ENCODE measurements at places on chromosomes 11 and 22.

- no peak for DNase-seq
Observed at GRCh38 chr11:1350086-1350725, 39.5 kb upstream of the BRSK2 start.

GRCh38 chr11:125343718-125344131, 152.3 kb downstream of the FEZ1 start:
- no peak for DNase-seq

DNA sequence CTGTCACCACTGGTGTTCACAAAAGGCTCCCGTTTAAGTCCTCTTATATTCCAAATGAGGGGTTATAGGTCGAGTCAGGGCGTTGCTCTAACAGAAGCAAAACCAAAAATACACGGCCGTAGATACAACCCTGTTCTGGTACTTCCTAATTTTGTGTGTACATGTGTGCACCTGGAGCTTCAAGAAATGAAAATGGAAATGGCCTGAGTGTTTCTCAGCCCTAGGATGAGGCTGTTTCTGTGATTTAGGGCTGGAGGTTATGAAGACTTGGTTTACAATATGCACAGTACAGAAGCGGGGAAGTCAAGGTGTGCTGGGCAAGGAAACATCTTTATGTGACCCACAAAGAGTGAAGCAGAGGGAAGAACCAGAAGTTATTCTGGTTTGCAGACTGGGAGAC, 110.4 kb upstream of the OR4B1 start:
- DNase-seq, result no peak

- DNase-seq, result no peak
Observed at GRCh38 chr11:132576706-132577105, 955.6 kb downstream of the OPCML start.

- DNase-seq, result no peak
Observed at GRCh38 chr11:43035086-43035485, 276.7 kb upstream of the API5 start.

DNA sequence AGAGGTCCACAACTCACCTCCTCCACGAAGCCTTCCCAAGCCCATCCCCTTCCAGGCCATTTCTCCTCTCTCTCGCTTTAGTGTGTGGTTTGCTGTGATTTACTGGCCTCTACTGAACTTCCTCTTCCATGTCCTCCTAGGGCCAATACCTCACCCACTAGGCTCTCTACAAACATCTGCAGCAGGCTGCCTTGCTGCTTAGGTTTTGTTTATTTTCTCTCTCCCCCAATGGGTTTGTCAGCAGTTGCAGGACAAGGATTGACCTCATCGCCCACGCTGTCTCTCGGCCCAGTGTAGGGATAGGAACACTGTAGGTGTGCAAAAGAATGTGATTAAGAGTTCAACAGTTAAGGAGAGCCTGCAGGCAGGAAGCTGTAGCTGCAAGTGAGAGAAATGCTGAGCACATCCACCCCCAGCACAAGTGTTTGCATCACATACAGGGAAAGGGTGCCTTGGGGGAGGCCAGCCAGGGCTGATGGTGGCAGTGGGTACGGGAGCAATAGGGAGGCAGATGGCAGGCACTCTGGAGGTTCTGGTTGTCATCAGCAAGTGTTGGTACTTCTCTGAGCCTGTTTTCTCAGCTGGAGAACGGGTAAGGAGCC, 1.4 kb downstream of the PC start:
- DNase-seq, result no peak

GRCh38 chr11:14638561-14638960, 5.0 kb upstream of the PDE3B start:
- DNase-seq, result no peak

DNA sequence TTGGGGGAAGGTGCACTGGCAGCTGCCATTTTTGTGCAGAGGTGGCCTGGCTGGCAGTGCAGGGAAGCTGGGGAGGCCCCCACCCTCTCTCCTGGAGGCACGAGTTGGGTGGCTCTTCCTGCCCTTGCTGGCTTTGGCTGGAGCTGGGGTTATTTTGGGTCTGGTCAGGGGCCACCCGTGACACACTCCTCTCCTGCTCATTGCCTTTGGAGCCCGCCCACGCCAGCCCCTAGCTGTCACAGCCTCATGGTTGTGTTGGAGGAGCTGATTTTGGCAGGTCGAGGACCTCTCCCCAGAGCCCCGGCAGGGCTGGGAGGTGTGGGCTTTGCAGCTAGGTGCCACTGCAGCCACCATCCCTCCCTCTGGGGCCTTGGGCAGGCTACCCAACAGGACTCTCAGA, 21.5 kb downstream of the FBLN1 start:
- no peak for DNase-seq

DNA sequence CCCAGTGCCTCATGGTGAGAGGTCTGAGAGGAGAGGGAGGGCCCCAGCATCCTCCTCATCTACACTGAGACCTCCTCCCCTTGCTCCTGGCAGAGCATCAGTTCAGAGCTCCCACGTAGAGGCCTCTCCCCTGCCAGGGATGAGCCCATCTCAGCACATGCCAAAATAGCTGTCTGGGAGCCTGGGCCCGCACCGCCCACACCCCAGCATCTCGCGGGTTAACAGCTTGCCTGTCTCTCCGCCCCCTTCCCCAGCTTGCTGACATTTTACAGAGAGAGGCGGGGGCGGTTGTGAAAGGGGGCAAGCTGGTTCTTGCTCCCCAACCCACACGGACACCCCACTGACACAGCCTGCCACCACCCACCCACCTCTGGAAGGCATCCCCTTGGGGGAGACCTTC, 6.4 kb downstream of the DGKZ start:
- DNase-seq, result no peak

GRCh38 chr11:35523331-35523768, 2.1 kb downstream of the PAMR1 start:
- DNase-seq, result no peak

GRCh38 chr22:32646476-32646875, 155.0 kb upstream of the TIMP3 start:
- DNase-seq, result no peak

GRCh38 chr22:46256358-46256958, 6.4 kb upstream of the CDPF1 start:
- no peak for DNase-seq

- no peak for DNase-seq
Observed at GRCh38 chr22:20283674-20284066, 15.6 kb upstream of the RTN4R start.

- no peak for DNase-seq
Observed at GRCh38 chr11:72719551-72719950, 32.7 kb downstream of the ARAP1 start.

DNA sequence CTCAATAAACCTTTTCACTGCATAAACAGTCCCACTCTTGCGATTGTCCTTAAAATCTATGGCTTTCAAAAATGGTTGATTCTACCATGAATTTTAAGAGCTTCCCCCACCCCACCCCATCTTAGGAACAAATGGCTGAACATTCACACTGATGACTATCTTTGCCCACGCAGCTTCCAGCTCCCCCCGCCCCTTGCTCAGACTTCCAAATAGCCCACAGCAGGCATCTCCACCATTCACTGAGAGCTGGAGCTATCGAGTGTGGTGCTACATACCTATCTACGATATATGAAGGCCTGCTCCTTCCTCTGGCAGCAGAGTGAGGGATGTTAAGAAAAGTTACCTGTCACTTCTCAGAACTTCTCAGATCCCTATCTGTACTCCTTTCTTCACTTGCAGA, 26.7 kb downstream of the EIF3F start:
- DNase-seq, result no peak

- DNase-seq, result no peak
Observed at GRCh38 chr11:8059030-8059429, 22.0 kb upstream of the TUB start.

DNA sequence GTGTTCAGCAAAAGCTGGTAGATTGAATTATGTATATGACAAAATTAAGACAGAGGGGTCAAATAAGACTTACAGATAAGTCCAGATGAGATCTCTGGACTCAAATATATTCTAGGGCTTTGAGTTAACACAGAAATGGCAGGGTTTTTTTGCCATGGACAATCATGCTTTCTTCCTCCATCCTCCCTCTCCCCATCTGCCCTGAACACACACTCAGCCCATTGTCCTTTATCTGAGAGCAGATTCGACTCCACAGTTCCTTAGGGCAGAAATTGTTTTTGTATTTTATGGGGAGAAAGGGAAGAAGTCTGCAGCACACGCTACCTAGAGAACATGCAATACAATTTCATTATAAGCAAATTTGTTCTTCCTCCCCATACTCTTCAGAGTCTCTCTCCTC, 86.8 kb downstream of the SLC1A2 start:
- no peak for DNase-seq

GRCh38 chr22:24901448-24901847, 45.0 kb downstream of the LHFPL7 start:
- DNase-seq, result no peak

- DNase-seq, result peak; percentile 56
Observed at GRCh38 chr11:68003846-68004550, at the start of gene UNC93B1. UNC93B1 (minus strand) TSS chr11:68004097; CDS start chr11:68004043, 54 bp downstream.

DNA sequence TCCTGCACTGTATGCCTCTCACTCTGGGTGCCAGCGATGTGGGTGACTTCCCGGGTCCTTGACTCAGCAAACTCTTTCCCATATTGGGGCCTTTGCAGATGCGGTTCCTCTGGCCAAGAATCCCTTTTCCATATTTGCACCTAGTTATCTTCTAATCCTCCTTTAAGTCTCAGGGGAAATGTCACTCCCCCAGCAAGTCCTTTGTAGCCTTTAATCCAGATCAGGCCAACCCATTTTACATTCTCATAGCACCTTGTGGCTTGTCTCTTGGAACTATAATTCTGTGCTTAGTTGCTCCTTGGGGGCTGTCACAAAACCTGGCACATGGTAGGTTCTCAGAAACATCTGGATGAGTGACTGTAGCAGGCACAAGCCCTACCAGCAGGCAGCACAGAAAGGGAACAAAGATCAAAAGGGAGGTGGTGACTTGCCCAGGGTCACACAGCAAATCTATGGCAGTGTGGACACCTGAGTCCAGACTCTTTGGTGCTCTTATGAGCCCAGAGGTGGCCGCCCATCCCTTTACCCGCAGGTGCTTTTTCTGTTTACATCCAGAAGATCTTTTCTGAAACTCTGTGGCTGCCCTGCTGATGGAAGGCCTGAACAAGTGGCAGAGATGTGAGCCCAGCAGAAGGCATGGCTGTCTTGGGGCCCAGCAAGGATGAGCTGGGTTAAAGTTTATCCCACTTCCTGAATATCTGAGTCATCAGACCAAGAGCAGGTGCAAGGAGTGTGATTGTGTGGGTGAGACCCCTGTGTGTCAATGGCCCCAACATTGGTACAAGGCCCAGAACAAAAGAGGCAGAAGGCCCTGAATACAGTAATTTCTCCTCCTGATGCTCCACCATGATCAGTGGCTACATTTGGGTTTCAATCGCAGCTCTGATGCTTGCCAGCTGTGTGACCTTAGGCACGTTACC, 78.6 kb upstream of the GRK3 start:
- DNase-seq, result no peak

DNA sequence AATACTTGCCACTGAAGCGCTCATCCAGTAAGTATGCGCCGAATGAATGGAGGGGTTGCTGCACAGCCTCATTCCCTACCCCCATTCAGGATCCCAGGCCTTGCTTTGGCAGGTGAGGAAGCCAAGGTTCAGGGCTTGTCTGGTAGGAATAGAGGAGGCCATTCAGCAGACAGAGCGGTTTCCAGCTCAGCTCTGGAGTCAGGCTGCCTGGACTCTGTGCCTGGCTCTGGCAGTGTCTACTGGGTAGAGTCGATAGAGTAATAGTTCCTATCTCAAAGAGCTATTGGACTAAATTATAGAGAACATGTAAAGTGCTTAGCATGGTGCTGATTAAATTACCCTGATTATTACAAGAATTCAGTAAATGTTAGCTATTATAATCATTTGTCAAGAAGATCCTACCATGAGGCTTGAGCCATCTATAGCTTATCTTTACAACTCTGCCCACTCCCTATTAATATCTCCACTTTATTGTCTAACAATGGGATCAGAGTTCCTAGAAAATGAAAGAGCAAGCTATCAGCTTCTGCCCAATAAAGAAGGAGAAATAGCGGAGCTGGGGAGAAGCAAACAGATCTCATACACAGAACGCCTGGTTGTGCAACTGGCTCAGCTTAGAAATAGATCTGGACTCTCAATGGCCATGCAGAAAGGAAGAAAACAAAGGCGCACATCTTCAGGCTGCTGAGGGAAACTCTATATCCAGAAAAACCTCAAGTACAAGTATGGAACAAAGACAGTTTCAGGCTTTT, 6.6 kb upstream of the SNX32 start:
- no peak for DNase-seq

- peak; percentile 17 for DNase-seq
Observed at GRCh38 chr11:86068138-86068871, 579 bp downstream of the PICALM start.

DNA sequence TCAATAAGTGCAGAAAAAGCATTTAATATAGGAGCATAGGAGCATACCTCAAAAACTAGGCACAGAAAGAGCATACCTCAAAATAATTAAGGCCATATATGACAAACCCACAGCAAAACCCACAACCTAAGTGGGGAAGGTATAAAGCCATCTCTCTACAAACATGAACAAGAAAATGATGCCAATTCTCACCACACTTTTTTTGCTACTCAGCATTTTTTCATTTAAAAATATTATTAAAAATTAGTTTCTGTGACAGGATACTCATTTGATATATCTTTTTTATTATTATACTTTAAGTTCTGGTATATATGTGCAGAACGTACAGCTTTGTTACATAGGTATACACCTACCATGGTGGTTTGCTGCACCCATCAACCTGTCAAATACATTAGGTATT, 352.0 kb downstream of the LUZP2 start:
- DNase-seq, result no peak

- no peak for DNase-seq
Observed at GRCh38 chr11:123185326-123185725, 9.7 kb downstream of the CLMP start.

- DNase-seq, result no peak
Observed at GRCh38 chr11:20844216-20844615, 174.8 kb downstream of the NELL1 start.

- DNase-seq, result no peak
Observed at GRCh38 chr22:47090591-47091245, 328.3 kb downstream of the TBC1D22A start.

DNA sequence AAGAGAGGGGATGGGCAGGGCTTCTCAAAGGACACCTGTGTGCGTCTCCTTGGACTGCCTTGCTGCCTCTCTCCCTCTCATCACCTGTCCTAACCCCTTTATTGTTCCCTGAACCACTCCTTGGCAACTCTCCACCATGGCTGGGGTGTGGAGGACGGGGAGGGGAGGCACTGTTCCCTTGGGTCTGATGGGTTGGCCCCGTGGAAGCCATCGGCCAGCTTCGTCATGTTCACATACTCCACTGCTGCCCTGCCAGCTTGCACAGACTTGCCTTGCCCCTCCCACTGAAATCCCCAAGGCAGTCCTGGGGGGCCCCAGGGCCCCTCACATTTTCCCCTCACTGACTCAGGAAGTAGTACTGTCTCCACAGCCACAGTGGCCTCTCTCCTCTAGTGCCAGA, 36.1 kb upstream of the LRRC32 start:
- DNase-seq, result no peak

- no peak for DNase-seq
Observed at GRCh38 chr11:61791737-61792309, 576 bp downstream of the TMEM258 start.

- DNase-seq, result no peak
Observed at GRCh38 chr11:110573411-110573810, 138.8 kb downstream of the ARHGAP20 start.

- DNase-seq, result no peak
Observed at GRCh38 chr11:67267188-67268080, 1.2 kb downstream of the GRK2 start.

GRCh38 chr22:25672289-25673084, 69.5 kb upstream of the MYO18B start:
- no peak for DNase-seq
